KBM-7 (cell line): ENCODE measurements at places on chromosomes 1 and 21.

- DNase-seq, result no peak
Measured at GRCh38 chr21:41977034-41977950, 23.5 kb upstream of the C2CD2 start.

DNA sequence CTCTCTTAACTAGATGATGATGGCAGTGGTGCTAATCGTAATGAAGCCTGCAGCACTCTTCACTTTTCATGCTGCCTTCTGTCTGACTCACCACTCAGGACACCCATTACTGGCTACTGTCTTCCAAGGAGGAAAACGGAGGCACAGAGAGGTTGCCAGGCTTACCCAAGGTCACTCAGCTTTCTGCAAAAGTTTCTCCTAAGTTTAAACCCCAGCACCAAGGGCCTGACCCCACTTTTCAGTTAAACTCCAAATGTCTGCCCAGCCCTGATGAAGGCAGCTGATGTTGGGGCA, 78.1 kb upstream of the RUNX3 start:
- no peak for DNase-seq

GRCh38 chr1:41658431-41659158, 174.1 kb upstream of the EDN2 start:
- DNase-seq, result peak; percentile 84

GRCh38 chr1:67683766-67684525, 1.1 kb upstream of the GADD45A start:
- peak; percentile 12 for DNase-seq

DNA sequence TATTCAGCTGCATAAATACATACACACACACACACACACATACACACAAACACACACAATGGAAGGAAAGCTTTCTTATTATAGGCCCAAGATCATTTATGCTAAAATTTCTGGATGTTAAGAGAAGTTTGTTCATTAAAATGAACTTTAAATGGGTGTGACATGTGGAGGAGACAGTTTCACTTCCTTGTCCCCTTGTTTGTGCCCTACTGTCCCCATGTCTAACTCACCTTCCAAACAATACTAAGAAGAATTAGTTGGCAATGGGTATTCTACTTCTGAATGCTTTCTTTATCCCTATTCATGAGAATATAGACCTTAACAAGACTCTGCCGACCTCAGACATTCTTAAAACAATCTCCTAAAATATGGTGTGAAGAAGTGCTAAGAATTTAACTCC, 63.5 kb upstream of the NRIP1 start:
- no peak for DNase-seq

- no peak for DNase-seq
Measured at GRCh38 chr1:84366786-84367185, 31.5 kb upstream of the DNASE2B start.

- DNase-seq, result peak; percentile 91
Measured at GRCh38 chr1:116769561-116769977, 15.3 kb downstream of the CD2 start.

- no peak for DNase-seq
Measured at GRCh38 chr1:243902100-243902499, 52.1 kb upstream of the AKT3 start.

DNA sequence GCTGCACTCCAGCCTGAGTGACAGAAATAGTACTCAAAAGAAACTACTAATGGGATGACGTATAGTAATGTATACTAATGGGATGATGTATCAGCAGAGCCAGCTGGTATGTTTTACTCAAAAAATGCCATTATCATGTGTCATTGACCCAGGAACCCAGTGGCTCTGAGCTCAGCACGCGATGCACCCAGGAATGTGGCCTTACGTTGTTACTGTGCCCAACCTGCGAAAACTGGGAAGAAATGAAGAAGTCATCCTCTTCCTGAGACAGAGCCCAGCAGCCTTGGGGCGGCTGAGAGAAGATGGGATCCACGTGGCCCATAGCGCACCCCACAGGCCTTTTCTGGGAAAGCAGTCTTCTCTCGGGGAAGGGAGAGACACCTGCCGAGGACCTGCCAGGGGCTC, 8.8 kb downstream of the UBE2J2 start:
- DNase-seq, result peak; percentile 55

GRCh38 chr1:158095737-158096335, 84.9 kb upstream of the CD1D start:
- DNase-seq, result peak; percentile 57

DNA sequence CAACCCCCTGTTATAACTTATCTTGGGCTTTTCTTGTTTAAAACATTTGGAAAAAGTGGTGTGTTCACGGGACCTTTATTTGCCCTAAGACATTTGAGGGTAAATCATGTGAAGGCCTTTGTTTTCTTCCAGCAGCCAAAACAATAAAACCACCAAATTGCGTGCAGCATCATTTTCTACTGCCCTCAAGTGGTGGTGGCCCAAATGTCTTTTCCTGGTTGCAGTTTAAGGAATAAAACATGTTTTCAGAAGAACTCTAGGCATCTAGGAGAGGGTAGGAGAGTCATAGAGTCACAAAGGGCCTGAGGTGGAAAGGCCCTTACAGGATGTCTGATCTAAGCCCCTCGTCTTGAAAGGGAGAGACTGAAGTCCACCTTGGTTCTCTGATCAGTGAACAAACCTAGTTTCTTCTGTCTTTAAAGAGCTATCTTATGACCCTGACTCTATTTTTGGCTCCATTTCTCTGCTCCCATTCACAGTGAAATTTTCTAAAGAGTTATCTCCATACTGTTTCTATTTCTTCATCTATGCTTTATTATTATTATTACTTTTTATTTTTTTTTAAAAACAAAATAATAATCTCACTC, 16.0 kb upstream of the EPS15 start:
- peak; percentile 77 for DNase-seq

DNA sequence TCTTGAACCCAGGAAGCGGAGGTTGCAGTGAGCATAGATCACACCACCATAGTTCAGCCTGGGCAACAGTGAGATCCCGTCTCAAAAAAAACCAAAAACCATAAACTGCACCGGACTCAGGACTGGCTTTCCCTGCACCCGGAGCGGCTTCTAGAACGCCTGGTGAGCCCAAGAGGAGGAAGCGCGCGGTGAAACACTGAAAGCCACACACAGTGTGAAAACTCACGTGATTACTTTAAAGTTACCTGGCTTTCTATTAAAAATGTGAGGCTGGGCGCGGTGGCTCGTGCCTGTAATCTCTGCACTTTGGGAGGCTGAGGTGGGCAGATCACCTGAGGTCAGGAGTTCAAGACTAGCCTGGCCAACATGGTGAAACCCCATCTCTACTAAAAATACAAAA, 7.0 kb upstream of the TRAPPC10 start:
- no peak for DNase-seq

- DNase-seq, result no peak
Measured at GRCh38 chr1:53693773-53694717, 44.9 kb downstream of the GLIS1 start.

- DNase-seq, result no peak
Measured at GRCh38 chr1:89608319-89608983, 24.5 kb upstream of the LRRC8C start.

- DNase-seq, result no peak
Measured at GRCh38 chr1:31645274-31645568, 545 bp upstream of the PEF1 start.

DNA sequence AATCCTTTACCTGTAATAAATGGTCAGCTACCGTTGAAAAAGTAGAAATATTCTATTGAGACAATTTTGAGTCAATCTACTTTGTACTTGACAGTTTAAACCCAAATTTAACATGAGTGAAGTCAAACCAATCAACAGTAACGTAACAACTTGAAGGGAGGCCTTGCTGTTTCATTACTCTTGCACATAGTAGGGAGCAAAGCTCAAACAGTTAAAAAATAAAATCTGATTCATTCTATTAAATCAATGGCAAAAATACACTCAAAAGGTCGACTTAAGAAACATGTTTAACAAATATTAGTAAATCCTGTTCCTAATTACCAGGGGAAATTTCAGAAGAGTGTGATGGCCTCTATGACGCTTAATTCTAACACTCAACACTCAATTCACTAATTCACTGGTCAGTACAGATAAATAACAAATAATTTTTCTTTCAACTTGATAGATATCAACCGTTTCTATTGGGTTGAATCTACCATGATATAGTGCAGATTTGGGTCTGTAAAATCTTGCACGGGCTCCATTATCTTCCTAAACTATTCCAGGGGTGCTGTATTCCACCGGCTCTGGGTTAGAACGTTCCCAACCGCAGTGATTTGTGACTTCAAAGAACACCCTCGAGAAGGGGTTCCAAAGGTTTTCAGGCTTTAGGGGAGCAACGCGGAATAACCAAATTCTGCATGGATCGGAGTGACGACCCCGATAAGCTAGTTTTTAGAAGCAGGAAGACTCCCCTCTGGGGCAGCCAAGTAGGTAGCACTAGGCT, 1.4 kb downstream of the TARBP1 start:
- DNase-seq, result no peak

DNA sequence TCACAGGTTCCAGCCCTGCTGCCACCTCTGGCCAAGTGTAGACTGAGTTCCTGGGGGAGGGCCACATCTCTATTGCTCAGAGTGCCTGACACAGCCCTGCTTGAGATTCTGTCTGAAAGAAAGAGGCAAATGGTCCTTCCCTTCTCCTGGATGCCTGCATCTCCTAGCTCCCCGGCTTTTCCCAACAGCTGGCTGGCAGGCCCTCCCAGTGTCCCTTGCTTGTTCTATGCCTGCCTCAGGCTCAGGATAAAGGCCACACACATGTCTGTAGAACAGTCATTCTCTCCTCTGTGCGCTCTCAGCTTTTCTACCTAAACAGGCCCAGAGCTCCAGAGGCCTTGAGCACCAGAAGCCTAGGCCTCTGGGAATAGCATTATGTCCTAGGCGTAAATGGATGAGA, 343.4 kb upstream of the USP24 start:
- DNase-seq, result no peak

DNA sequence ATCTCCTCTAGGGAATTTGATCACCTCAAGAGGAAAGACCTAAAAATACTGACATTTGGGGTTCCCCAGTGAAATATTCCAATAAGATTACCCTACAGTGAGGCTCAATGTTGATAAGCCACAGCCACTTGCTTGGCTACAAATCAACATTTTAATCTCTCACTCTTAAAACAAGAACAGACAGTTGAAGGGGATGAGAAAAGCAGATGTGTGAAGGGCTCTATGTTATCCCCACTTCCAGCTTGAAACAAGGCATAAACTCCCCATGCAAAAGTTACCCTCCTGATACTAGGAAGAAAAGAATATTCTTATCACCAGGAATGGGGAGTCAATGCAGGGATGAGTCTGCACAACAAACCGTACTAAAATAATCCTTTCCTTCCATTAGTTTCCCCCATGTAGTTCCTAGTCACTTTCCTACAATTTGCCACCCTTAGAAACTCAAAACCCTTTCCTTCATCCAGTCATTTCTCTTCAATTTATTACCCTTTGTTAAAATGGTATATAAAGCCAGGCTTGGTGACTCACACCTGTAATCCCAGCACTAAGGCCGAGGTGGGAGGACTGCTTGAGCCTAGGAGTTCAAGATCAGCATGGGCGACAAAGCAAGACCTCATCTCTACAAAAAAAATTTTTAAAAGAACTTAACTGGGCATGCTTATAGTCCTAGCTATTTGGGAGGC, 29.5 kb downstream of the LPGAT1 start:
- DNase-seq, result no peak

DNA sequence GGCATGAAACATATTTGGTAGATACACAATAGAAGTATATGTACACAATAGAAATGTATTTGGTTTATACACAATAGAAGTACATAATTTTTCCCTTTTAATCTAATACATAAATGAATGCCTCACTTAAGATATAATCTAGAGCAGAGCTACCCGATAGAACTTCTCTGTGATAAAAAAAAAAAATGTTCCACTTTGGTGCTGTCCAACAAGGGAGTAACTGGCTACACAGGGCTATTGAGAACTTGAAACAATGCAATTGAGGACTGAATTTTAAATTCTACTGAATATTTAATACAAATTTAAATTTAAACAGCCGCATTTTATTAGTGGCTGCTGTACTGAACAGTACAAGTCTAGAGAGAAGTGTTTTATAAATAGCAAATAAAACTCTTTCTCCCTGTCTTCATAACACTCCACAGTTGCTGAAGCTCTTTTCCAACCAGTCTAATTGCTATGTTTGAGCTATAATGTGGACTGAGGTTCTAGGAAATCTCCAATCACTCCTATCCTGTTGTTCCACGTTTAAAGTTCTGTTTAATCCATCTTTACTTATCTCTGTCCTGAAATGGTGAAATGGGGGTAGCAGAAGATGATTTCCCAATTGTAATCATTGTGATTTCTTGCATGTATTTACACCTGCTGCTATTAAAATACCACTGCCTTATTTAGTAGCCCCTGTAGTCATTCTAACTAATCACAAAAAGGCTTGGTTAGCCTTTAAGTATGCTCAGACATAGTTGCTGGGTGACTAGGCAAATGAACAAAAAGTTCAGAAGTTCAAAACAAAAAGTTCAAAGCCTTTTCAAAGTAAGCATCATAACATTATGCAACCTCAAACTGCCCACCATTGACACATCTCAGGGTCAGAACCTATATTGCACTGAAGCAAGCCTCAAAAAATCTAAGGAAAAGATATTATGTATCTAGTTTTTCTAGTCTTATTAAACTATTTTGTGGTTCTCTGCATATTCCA, 192.3 kb upstream of the C1orf87 start:
- DNase-seq, result no peak

GRCh38 chr21:34203851-34204420, 130.6 kb downstream of the MRPS6 start:
- DNase-seq, result no peak

DNA sequence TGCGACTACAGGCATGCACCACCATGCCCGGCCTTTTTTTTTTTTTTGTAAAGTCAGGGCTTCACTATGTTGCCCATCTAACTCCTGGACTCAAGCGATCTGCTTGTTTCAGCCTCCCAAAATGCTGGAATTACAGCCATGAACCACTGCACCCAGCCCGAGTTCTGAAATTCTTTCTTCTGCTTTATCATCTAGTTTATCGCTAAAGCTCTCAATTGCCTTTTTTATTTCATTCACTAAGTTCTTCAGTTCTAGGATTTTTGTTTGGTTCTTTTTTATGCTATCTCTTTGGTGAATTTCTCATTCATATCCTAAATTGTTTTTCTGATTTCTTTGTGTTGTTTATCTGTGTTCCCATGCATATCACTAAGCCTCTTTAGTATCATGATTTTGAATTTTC, 27.0 kb downstream of the KIAA0319L start:
- no peak for DNase-seq

DNA sequence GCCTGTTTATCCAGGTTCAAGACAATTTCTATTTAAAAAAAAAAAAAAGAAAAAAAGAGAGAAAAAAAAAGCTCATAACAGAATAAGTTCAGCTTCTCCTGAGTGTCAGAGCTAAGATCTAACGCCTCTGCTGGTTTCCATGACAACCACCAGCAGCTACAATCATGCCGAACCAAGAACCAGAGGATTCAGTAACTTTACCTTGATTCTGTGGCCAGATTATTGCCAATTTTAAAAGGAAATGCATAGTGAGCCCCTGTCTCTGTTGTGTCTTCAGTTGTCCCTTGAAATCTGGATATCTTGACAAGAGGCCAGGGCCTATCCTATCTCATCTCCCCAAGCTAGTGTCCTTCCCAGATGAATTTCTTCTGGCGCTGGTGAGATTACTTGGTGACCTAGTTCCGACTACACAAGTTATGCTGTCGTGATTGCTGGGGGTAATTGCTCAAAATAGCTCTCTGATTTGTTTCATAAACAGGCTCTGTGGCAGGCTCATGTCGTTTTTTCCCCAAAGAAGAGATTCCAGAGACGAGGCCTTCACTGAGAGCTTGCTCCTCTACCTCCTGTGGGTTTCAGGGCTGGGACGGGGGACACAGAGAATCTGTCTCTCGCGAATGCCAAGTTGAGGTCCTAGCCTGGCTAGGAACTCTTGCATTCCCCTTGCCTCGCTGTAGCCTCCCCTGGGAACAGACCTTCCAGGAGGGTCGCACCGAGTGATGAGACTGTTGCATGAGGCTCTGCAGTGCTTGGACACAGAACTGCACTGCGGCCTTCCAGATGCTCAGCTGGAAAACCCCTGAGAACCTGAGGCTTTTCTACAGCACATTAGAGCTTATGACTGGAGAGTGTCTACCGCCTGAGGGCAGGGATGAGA, 32.4 kb upstream of the SCCPDH start:
- DNase-seq, result no peak
